ENCODE measurements at places on chromosomes 4 and X.

GRCh38 chr4:15955670-15956069 is 7.3 kb downstream of the FGFBP2 start:
- no peak for DNase-seq

DNA sequence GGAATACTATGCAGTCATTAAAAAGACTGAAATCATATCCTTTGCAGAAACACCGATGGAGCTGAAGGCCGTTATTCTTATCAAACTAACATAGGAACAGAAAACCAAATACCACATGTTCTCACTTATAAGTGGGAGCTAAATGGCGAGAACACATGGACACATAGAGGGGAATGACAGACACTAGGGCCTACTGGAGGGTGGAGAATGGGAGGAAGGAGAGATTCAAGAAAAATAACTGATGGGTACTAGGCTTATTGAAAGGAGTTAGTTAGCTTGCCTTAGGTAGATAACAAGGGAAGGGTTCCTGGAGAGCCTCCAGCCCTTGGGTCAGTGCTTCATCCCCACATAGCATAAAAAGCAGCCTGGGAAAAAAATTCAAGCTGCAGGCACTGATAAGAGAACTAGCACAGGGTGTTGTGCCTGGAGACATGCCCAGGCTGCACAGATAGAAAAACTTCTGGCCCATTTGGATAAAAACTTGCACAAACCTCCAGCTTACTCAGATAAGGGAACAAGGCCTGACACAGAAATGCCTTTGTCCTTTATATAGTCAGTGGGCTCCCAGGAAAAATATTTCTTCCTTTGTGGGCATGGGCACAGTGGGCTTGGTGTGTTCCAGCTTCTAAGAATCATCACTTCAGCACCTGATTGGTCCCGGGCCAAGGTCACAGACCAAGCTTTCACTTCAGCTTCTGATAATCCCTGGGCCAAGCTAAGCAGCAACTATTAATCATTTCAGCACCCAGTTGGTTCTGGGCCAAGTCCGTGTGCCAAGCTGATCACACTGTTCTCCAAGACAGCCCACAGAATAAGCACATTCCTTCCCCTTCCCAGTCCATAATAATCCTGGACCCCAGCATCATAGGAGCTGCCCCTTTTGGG is 23.1 kb upstream of the PWWP3B start:
- DNase-seq, result no peak

GRCh38 chrX:68930542-68931317 is 101.9 kb downstream of the EFNB1 start:
- no peak for DNase-seq

- no peak for DNase-seq
These were observed 33.5 kb downstream of the GUCY2F start for GRCh38 chrX:109448282-109448938.

DNA sequence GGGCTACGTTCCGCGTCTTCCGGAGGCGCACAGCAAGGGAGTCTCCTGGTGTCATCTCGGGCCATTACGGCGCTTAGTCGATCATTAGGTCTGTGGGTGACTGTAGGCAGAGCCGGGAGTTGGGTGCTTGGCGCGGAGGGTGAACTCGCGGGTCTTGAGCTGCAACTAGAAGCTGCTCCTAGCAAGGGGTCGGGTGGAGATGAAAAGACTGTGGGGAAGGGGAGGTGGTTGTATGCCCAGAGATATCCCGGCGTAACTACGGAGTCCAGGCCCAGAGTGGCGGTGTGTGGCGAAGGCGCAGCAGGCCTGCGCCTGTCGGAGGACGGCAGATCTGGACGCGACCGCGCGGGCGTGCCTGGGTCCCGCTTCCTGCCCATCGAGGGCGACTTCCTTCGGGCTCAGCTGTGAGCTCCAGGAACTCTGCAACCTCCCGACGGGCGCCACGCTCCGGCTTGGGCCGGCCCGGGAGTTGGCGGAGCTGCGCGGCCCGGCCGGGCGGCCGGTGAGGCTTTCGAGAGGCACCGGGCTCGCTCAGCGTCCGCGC is 2.7 kb upstream of the NKX3-2 start:
- no peak for DNase-seq

DNA sequence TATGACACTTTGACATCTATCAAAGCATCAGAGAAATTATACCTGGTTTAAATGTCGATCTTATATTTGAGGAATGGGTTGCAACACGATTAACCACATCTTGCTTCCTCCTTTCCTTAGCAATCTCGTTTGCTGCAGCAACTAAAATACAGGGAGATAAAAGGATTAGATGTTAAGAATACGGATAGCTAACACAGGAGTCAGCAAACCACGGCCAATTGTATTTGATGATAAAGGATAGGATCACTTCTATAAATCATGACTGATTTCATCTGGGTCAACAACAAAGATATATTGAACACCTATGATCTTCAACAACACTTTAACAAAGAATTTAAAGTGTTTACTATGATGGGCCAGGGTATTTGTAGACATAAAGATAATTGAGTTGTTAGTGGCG is 5.0 kb downstream of the MAP7D3 start:
- DNase-seq, result no peak

DNA sequence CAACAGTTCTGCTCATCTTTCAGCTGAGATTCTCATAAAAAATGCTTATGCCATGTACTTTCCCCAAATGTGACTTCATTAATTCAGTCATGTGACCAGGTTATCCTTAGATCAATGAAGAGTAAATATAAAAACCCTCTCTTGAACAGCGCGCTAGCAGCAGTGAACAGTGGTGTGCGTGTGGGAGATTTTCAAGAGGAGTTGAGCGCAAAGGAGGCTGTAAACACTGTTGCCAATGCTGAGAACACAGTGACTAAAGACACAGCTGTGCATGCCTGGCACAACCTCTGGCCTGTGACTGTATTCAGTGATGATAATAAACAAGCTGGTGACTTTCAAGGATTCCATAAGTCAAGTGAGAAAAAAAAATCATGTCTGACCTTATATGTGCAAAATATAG is 25.1 kb downstream of the MSX1 start:
- no peak for DNase-seq

DNA sequence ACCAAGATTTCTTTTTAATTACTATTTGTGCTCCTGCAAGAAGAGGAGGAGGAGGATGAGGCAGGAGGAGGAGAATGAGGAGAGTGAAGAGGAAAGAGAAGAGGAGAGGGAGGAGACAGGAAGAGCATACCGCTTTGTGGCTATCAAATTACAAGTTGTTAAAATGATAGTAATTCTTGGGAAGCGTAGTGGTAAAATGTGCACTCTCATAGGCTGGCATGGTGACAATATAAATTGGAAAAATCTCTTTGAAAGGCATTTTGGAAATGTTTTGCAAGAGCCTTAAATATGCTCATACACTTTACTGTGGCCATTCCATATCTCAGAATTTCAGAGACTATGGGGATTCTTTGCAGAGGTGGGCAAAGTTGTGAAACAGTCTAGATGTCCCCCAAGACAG is 53.2 kb downstream of the MXRA5 start:
- DNase-seq, result no peak

DNA sequence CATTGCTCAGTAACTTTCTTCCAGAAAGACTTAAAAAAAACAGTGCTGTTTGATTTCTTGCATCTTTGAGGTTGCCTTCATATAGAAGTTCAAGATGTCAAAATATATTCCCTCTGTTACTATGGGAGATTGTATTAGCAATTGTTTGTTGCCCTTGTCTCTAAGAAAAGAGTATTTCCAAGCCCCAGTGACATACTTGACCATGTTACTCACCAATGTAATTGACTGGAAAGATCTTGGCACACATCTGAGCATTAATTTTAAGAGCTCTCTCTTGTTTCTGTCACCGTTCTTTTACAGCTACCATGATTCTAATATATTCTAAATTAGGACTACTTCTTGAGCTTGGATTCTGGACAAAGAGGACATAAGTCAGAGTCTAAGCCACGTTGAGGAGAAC is 902.7 kb upstream of the EPHA5 start:
- DNase-seq, result no peak

DNA sequence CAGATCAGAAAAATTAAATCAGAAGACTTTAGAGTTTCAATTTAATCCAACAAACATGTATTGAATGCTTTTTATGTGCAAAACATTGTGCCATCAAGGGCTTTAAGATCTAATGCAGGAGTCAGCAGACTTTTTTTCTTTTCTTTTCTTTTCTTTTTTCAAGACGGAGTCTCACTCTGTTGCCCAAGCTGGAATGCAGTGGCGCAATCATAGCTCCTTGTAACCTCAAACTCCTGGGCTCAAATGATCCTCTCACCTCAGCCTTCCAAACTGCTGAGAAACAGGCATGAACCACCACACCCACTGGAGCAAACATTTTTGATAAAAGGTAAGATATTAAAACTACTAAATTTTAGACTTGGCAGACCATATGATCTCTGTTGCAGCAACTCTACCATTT is 24.6 kb upstream of the LRBA start:
- no peak for DNase-seq

- no peak for DNase-seq
These were observed 358.4 kb downstream of the GLUD2 start for GRCh38 chrX:121405826-121406225.

- DNase-seq, result no peak
These were observed 33.2 kb downstream of the CEP44 start for GRCh38 chr4:174316954-174317353.

GRCh38 chr4:68736813-68737212 is 66.4 kb upstream of the UGT2B15 start:
- no peak for DNase-seq

DNA sequence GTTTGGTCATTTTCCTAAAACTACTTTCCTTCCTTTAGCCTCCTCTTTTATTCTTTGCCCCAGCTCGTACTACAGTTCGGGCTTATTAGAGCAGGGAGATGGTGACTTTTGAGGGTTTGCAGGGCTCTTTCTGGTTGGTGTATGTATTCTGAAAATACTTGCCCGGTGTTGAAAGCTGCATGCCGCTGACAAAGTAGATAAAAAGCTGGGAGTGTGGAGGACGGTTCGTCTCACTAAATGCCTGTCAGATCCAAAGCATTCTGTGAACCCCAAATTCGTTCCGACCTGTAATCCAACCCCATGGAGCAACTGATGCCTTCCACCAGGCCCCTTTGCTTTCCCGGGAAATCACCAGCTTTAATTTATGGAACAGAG is 19.2 kb downstream of the TRIM2 start:
- no peak for DNase-seq

- DNase-seq, result no peak
These were observed 108.3 kb downstream of the DCTD start for GRCh38 chr4:182808673-182809416.

GRCh38 chr4:680928-681645 is 6.7 kb downstream of the MYL5 start:
- no peak for DNase-seq

GRCh38 chr4:30867427-30867826 is 147.3 kb downstream of the PCDH7 start:
- no peak for DNase-seq

DNA sequence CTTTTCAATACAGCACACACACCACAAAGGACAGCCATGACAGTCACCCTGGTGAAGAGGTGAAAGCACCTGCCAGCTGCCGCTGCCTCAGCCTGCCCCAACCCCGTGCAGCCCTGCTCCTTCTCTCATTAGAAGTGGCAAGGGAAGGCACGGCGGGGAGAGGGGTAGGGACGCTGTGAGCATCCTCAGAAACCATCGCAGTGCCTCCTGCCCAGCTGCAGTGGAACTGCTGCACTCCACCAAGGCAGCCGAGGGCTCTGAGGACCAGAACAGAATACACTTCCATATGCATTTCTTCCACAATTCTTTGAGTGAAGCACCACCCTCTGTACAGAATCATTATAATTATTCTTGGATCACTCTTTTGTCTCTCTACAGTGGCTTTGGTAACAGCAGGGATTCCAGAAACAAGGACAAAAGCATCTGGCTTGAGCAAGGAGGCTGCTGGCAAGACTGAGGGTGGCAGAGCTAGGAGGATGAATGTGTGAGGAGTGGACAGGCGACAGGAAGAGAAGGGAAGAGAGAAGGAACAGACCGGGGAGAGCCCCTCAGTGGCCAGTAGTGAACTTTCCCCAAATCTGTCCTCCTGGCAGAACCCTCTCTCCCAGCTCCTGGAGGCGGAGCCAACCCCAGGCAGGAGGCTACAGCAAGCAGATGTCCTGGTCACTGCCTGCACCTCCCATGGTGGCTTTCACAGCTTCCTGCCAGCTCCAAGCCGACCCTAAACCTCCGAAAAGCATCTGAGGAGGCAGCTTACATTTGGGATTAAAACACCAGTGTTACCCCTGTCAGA is 73.2 kb downstream of the MTNR1A start:
- no peak for DNase-seq

DNA sequence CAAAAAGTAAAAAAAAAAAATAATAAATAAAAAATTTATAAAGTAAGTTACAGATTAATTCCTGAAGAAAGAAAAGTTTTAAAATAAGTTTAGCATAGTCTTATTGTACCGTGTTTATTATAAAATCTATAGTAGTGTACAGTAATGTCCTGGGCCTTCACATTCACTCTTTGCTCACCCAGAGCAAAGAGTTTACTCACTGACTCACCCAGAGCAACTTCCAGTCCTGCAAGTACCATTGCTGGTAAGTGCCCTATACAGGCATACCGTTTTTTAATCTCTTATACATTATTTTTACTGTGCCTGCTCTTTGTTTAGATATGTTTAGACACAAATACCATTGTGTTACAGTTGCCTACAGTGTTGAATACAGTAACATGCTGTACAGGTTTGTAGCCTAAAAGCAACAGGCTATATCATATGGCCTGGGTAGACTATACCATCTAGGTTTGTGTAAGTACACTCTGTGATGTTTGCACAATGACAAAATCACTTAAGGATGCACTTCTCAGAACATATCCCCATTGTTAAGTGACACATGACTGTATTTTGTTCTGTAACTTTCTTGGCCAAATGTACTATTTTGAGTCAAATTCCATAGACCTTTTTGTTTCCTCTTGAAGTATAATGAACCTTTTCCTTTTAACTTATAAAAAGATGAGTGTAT is 199.0 kb upstream of the NUDT6 start:
- no peak for DNase-seq

- DNase-seq, result no peak
These were observed 22.3 kb upstream of the TMEM150C start for GRCh38 chr4:82583897-82584587.

DNA sequence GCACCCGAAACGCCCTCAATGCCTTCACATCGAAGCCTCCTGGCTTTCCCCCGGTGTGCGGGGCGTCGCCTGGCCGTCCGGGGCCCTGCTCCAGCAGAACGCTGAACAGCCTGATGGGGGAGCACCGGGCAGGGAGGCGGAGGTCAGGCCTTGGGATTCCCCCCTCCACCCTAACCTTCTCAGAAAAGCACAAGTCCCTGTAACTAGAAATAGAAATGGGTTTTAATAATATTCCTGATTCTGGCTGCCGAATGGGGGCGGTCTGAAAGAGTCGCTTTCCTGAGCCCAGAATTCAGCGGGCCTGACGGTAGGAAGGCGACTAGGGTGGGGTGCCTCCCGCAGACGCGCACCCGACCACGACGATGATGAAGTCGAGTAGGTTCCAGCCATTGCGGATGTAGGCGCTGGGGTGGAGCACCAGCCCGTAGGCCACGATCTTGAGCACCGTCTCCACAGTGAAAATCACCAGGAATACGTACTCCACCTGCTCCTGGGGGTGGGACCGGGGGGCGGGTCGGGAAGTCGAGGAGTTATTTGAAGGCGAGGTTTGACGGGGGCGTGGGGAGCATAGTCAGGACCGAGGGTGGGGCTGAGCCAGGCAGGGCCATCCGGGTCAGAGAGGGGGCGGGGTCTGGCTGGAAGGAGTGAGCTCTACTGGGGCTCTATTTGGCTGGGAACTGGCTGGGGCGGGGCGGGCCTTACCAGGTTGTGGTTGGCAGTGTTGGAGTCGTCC is 2.5 kb downstream of the CACNA1F start:
- no peak for DNase-seq
